ENCODE measurements at places on chromosomes 3 and 15. TPM values are rescaled to one million over a fixed set of nuclear protein-coding genes. Genes with fewer than 3 reads are reported as not detected.

GRCh38 chr15:49877117-49877872 lies 241.7 kb downstream of the ATP8B4 start:
- DNase-seq = no peak

DNA sequence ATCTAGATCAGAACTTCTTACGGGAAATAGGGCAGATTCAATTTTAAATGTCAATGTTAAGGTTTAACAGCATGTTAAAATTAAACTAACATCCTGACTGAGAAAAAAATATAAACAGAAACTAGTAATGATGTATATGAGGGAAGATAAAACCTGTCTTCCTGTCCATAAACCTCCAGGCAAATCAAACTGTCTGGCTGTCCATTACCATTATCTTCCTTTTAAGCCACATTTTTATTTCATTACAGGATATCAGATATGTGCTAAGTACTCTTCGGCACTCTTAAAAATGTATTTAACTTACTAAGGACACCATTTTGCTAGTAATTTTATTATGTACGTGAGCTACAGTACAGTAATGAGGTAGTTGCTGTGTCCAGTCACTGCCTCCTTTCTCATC lies 1461.7 kb upstream of the ALCAM start:
- DNase-seq = no peak

DNA sequence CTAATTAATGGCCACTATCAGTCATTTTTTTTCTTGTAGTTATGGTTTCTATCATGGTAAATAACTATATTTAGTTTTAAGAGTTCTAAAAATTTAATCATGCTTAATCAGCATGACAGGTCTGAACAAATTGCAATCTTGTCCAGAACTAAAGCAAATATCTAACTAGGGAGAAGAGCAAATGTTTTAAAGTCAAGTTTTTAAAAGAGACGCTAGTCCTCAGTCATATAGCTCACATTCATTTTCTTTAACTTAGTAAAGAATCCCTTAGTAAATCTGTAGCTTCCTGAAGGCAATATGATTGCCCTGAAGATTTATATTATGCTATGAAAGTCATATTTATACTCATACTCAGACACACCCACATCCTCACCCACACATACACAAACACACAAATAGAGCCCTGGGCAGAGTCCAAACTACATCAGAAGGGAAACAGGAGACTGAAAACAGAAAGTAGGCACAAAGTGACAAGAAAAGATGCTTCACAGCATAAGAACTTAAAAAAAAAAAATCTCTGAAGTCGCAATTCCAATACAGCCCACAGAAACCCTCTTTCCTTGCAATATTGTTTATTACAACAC lies 1149.1 kb downstream of the SI start:
- no peak for DNase-seq

GRCh38 chr3:76866729-76867408 lies 173.0 kb upstream of the ROBO2 start:
- no peak for DNase-seq

DNA sequence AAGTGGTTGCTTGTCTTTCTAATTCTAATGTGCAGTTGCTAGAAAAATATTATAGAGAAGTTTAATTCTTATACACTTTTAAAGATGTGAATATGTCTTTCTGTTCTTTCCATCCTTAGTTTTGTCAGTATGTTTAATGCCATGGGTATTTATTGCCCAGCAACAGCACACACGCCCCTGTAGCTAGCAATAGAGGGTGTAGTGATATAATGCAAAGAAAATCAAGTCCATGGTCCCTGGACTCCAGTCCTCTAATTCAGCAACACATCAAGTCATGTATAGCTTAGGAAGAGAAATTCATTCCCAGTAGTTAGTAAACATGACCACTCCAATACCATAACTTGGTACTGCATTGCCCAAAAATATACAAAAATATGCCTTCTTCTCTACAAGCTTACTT lies 292.4 kb upstream of the NR2F2 start:
- DNase-seq = no peak

The RHO gene
- not detected for total RNA-seq

The ZNF502 gene
- 0.23 TPM for total RNA-seq

The RTP3 gene
- total RNA-seq = not detected

The CCK gene
- 0.23 TPM for total RNA-seq

Measured in HT-29 (cell line).